ENCODE measurements at places on chromosomes 2 and 18. TPM values are rescaled to one million over a fixed set of nuclear protein-coding genes. Genes with fewer than 3 reads are reported as not detected.

DNA sequence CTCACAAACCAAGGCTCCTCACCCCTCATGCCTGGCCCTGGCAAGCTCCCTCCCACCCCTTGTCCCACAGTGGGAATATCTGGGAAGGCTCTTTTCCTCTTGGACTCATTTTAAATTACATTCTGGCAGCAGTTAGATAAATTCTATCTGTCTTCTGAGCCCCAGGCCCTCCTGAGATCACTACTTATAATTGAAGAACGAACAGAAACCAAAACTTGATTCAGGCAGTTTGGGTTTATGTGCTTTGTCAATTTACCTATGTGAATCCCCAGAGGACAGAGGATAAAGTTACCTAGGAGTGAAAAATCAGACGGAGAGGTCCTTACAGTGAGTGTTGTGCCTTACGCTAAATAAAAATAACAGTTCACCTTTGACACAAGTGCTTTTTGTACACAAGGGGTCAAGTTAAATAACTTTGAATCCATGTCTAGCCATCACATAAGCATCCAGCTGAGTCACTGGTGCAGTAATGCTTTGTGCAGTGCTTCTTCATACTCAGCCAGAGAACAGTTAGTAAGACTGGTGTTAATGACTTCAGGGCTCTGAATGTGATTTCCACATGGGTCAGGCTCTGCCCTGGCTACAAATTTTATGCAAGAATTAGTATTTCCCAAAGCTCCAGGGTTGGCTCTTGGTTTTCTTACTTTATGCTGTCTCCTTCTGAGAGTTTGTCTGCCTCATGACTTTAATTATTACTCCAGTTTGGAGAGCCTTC, 329.3 kb downstream of the INSIG2 start:
- no peaks in the 10 kb centered on the region for H3K36me3 ChIP-seq
- no peaks in the 10 kb centered on the region for H3K4me1 ChIP-seq
- no peaks in the 10 kb centered on the region for H3K27me3 ChIP-seq

GRCh38 chr18:6792391-6792790, 62.9 kb downstream of the ARHGAP28 start:
- H3K4me1 ChIP-seq: no peaks in the 10 kb centered on the region
- no peak overlapping the region for H3K4me3 ChIP-seq
- no peaks in the 10 kb centered on the region for H3K36me3 ChIP-seq
- H3K27ac ChIP-seq: no peak overlapping the region

- DNase-seq: peak; percentile 74
- no peaks in the 10 kb centered on the region for H3K27me3 ChIP-seq
- H3K27ac ChIP-seq: no peak overlapping the region
- H3K4me3 ChIP-seq: no peak overlapping the region
Measured at GRCh38 chr2:233210843-233211547, 40.5 kb upstream of the ATG16L1 start.

- H3K4me1 ChIP-seq: peaks cover 13% of the 10 kb centered on the region
- DNase-seq: no peak
- no peaks in the 10 kb centered on the region for H3K36me3 ChIP-seq
- no peaks in the 10 kb centered on the region for H3K27me3 ChIP-seq
- no peak overlapping the region for H3K4me3 ChIP-seq
Measured at GRCh38 chr2:98698896-98699295, 32.0 kb downstream of the MGAT4A start.

GRCh38 chr18:78720456-78721237, 259.0 kb upstream of the SALL3 start:
- H3K36me3 ChIP-seq: no peaks in the 10 kb centered on the region
- no peaks in the 10 kb centered on the region for H3K4me1 ChIP-seq
- no peak overlapping the region for H3K4me3 ChIP-seq
- H3K27ac ChIP-seq: no peak overlapping the region

- H3K4me3 ChIP-seq: no peak overlapping the region
- no peak for DNase-seq
- H3K4me1 ChIP-seq: no peaks in the 10 kb centered on the region
- no peaks in the 10 kb centered on the region for H3K27me3 ChIP-seq
- H3K36me3 ChIP-seq: no peaks in the 10 kb centered on the region
Measured at GRCh38 chr2:58866040-58866439, 624.9 kb upstream of the FANCL start.

GRCh38 chr2:190425221-190425866, 17.2 kb downstream of the MFSD6 start:
- H3K4me1 ChIP-seq: no peaks in the 10 kb centered on the region
- no peak overlapping the region for H3K27ac ChIP-seq
- no peaks in the 10 kb centered on the region for H3K27me3 ChIP-seq
- H3K4me3 ChIP-seq: no peak overlapping the region
- no peaks in the 10 kb centered on the region for H3K36me3 ChIP-seq

DNA sequence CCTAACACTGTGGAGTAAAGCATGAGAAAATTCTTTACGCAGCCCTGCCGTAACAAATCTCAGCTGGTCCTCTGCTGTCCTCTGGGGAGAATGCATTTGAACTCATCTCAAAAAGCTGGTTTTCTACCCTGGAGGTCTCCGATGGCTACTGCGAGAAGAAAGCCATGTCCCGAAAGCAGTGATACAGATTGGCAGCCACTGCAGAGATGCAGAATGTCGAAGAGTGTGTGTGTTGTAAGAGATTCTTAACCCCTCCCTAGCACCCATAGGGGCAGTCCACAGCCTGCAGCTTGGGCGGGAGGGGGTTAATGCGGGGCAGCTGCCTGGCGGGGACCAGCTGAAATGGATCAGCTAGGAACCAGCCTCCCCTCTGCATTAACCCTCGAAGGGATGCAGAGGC, 235.9 kb downstream of the ZNF516 start:
- no peak overlapping the region for H3K27ac ChIP-seq
- H3K4me1 ChIP-seq: no peaks in the 10 kb centered on the region
- no peaks in the 10 kb centered on the region for H3K36me3 ChIP-seq
- H3K27me3 ChIP-seq: no peaks in the 10 kb centered on the region
- H3K4me3 ChIP-seq: no peak overlapping the region

The CLEC4F gene
- total RNA-seq: not detected

The TEX44 gene
- 10.6 TPM for total RNA-seq

The IL1RL1 gene
- 1.3 TPM for total RNA-seq

Data from prostate gland (tissue), 2 donors.